ENCODE measurements at places on chromosomes 11 and 22. TPM values are rescaled to one million over a fixed set of nuclear protein-coding genes. Genes with fewer than 3 reads are reported as not detected.

- peak within 1 kb of the TSS; percentile 93 for H3K4me3 ChIP-seq
- H3K4me1 ChIP-seq, result peaks cover 9% of the 10 kb centered on the region
- DNase-seq, result peak; percentile 99
- peak within 1 kb of the TSS; percentile 98 for H3K27ac ChIP-seq
Measured at GRCh38 chr22:42856865-42857704, at the start of gene ARFGAP3. TSS of gene ARFGAP3 (minus strand) at chr22:42857273. CDS start at chr22:42857182, 91 bp downstream.

- H3K4me1 ChIP-seq, result peaks cover 32% of the 10 kb centered on the region
- no peaks in the 10 kb centered on the region for H3K36me3 ChIP-seq
- peak within 1 kb of the TSS; percentile 36 for H3K4me3 ChIP-seq
- H3K27ac ChIP-seq, result peak within 1 kb of the TSS; percentile 79
- peak; percentile 36 for DNase-seq
- H3K27me3 ChIP-seq, result peaks cover 99% of the 10 kb centered on the region
Measured at GRCh38 chr11:44309478-44310205, at the start of gene ALX4. TSS of gene ALX4 (minus strand) at chr11:44310139. CDS start at chr11:44310062, 77 bp downstream.

- peak overlapping the region; percentile 52 for H3K4me3 ChIP-seq
- H3K27ac ChIP-seq, result peak overlapping the region; percentile 98
- H3K36me3 ChIP-seq, result no peaks in the 10 kb centered on the region
- H3K4me1 ChIP-seq, result peaks cover 32% of the 10 kb centered on the region
Measured at GRCh38 chr11:64891880-64892279, 13.5 kb upstream of the EHD1 start.

GRCh38 chr22:46854125-46854870 is 91.8 kb downstream of the TBC1D22A start:
- no peak overlapping the region for H3K4me3 ChIP-seq
- H3K4me1 ChIP-seq, result no peaks in the 10 kb centered on the region
- no peak overlapping the region for H3K27ac ChIP-seq
- no peak for DNase-seq

The OR5B2 gene
- total RNA-seq, result not detected

- no peaks in the 10 kb centered on the region for H3K36me3 ChIP-seq
- peaks cover 16% of the 10 kb centered on the region for H3K4me1 ChIP-seq
- DNase-seq, result peak; percentile 68
- no peaks in the 10 kb centered on the region for H3K27me3 ChIP-seq
- peak overlapping the region; percentile 88 for H3K27ac ChIP-seq
- no peak overlapping the region for H3K4me3 ChIP-seq
Measured at GRCh38 chr11:78419327-78419726, 1.7 kb upstream of the GAB2 start.

- no peaks in the 10 kb centered on the region for H3K36me3 ChIP-seq
- peaks cover 44% of the 10 kb centered on the region for H3K4me1 ChIP-seq
- no peak overlapping the region for H3K4me3 ChIP-seq
- peak; percentile 96 for DNase-seq
Measured at GRCh38 chr22:37545703-37546436, 14.4 kb upstream of the CDC42EP1 start.

DNA sequence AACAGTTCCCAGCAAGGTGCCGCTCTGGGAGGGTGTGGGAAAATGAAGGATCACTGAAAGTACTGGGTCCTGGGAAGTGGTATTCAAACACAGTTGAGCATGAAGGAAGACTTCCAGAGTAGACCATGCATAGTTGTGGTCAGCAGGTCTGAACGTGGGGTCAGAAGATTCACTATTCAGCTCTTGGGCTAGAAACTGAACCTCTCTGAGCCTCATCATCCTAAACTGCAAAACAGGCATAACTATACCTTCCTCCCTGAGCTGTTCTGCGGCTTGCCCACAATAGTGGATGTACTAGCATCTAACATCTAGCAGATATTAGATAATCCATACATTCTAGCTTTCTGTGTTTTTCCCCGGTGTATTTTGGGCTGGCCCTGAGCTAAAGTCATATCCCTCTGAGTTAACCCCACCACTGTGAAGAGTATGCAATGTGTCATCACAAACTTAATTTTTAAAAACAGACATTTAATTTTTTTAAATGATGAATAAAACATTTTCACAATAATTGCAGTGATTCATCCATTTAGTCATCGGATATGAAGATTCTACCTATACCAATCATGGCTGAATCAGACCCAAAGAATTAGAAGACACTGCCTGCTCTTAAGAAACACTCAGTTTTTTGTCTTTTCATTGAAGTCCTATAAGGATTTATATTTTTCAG is 179.1 kb downstream of the BLID start:
- H3K4me3 ChIP-seq, result no peak overlapping the region
- peaks cover 3% of the 10 kb centered on the region for H3K36me3 ChIP-seq
- H3K27ac ChIP-seq, result peak overlapping the region; percentile 71
- H3K27me3 ChIP-seq, result no peaks in the 10 kb centered on the region

The SMC1B gene
- total RNA-seq, result not detected

The ROBO4 gene
- total RNA-seq, result 2.0 TPM

GRCh38 chr11:73414977-73415651 is 38.9 kb downstream of the RELT start:
- DNase-seq, result no peak
- no peaks in the 10 kb centered on the region for H3K27me3 ChIP-seq
- H3K36me3 ChIP-seq, result no peaks in the 10 kb centered on the region
- H3K27ac ChIP-seq, result peak overlapping the region; percentile 5
- H3K4me3 ChIP-seq, result no peak overlapping the region

GRCh38 chr22:41565403-41566054 is 4.7 kb downstream of the CSDC2 start:
- H3K4me1 ChIP-seq, result peaks cover 33% of the 10 kb centered on the region
- H3K27me3 ChIP-seq, result no peaks in the 10 kb centered on the region
- no peak overlapping the region for H3K4me3 ChIP-seq
- H3K36me3 ChIP-seq, result no peaks in the 10 kb centered on the region

All from hepatocyte (in vitro differentiated cells).